ENCODE measurements at places on chromosomes 11 and 22.

DNA sequence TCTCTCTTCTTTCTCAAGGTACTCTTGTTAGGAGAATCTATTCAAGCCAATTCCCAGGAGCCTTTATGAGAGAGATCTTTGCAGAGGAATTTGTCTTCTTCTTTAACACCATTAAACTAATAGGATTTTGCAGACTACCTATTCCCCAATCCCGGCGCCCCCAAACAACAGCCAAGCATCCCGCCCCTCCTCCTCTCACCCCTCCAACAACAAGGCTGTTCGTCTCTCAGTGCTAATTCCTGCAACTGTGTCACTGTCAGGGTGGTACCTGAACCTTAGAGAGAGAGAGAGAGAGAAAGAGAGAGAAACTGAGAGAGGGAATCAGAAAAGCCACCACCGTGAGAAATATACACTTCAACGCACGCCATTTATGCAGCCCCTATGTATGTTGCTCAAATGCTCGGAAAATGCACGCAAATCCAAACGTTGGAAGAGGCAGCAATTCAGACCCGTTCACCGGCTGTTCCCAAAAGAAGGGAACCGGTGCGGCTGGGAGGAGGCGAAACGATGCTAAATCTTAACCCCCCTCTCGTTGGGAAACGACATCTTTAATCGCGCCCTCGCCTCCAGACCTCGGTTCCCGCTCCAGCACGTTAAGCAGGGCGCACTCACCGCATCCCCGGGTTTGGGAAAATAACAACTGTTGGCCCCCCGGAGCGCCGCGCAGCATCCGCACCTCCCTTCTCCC is 961 bp downstream of the KCNA4 start:
- no peak for DNase-seq

DNA sequence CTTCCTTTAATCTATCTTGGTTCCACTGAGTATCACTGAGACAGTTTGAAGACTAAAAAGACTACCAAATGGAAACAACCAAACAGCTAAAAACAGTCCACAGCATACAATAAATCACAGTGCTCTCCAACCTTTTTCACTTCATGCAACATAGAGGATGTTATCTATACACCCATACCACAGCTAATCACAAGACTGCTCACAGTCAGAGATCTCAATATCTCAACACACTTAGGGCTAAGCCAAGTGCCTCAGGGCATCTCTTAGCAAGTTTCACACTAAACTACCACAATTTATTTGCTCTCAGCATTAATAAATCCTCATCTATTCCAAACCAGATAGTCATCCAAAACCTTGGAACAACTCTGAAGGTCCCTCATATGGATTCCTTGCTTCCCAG is 129.4 kb downstream of the SBF2 start:
- DNase-seq = no peak

GRCh38 chr11:58926695-58927094 is 12.6 kb upstream of the GLYATL1 start:
- no peak for DNase-seq

- no peak for DNase-seq
These were observed 457.2 kb upstream of the CADM1 start for GRCh38 chr11:115961159-115962003.

DNA sequence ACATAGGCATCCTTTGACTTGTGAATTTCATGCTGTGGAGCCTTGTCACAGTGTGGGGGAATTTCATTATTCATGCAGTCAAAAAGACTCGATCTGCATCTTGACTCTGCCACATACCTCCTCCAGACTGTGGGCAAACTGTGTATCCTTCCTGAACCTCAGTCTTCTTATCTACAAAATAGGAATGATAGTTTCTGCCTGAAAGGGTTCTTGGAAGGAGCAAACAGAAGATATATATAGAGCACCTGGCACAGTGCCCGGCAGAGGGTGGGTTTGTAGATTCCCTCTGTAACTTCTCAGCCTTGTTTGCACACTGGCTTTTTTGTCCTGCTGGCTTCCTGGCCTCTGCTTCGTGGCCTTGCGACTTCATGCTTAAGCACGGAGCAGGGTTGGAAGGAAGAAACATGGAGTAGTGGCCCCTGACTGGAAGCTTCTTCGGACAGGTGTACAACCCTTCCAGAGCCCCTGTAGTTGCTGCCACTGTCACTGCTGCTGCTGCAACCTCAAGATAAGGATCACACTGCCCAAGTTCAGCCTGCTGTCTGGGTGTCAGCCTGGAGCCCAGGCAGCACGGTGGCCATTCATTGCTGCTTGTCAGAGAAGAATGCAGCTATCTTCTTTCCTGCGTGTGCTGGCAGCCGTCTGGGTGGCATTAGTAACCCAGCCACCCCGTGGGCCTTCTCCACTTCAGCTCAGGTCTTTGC is 106.4 kb downstream of the MICAL2 start:
- no peak for DNase-seq

DNA sequence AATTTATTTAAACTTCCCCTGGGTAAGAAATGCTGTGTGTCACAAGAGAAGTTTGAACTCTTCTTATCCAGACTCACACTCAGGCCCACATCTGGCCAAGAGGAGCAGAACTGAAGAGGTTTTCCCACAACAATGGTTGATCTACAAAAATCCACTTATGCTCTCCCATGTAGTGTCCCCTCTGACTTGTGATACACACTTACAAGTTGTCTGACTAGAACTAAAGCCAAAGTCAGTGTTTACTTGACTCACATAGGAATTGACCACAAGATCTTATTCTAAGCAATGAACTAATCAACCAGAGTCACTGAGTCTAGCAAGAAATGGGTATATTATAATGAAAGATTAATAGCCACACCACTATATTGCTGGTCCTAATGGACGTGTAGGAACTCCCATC is 133.0 kb downstream of the ATG16L2 start:
- no peak for DNase-seq

GRCh38 chr11:114116800-114117199 is 57.3 kb downstream of the ZBTB16 start:
- DNase-seq = no peak

GRCh38 chr11:110337570-110338193 is 41.3 kb upstream of the RDX start:
- no peak for DNase-seq

DNA sequence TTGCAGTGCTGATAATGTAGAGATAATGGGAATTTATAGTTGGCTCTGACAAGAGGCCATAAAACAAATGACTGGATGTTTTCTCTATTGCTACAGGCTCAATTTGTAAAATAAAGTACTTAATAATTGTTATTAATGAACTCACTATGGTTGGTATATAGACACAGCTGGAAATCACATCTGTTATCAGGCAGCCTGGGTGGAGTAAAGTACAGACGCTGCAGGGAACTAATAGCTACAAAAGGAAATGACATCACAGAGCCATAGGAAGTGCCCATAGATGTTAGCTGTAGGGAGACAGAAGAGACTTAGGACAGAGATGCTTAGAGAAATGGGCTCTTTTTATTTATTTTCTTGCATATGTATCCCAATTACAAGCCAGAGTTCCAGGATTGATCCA is 81.0 kb upstream of the SNX19 start:
- no peak for DNase-seq

DNA sequence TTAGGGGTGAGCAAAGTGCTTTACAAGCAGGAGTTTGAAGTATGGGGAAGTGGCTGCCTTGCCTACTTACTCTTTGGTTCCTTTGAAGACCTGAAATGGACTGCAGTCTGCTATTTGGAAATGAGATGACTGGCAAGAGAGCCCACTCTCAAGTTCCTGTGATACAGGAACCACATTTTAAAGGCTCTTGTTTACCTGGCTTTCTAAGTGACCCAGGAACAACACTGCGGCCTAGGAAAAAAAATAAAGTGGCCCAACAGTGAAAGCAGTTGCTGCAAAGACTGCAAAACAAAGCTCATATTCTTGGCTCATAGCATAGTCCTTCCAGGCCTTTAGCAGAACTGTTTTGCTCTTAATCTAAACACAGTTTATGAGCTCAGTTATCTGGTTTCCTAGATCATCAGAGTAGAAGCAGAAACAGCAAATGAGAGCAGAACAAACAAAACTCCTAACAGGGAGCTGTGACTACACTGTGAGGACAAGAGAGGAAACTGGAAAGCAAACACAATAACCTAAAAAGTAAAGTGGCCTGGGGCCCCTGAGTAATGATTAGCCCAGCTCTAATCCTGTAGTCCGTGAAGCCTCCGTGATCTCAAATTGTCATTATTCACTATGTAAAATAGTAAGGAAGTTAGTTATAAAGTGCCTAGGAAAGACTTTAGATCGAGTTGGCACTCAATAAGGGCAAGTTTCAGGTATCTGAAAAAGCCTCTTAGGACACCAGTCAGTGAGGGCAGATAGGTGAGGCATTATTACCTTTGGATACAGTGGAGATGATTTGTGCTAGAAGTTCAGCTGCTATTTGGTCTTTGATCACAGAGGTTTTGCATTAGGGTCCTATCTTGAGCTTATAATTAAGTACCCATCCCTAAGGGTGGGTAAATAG is 11.5 kb downstream of the CCDC117 start:
- DNase-seq = no peak

DNA sequence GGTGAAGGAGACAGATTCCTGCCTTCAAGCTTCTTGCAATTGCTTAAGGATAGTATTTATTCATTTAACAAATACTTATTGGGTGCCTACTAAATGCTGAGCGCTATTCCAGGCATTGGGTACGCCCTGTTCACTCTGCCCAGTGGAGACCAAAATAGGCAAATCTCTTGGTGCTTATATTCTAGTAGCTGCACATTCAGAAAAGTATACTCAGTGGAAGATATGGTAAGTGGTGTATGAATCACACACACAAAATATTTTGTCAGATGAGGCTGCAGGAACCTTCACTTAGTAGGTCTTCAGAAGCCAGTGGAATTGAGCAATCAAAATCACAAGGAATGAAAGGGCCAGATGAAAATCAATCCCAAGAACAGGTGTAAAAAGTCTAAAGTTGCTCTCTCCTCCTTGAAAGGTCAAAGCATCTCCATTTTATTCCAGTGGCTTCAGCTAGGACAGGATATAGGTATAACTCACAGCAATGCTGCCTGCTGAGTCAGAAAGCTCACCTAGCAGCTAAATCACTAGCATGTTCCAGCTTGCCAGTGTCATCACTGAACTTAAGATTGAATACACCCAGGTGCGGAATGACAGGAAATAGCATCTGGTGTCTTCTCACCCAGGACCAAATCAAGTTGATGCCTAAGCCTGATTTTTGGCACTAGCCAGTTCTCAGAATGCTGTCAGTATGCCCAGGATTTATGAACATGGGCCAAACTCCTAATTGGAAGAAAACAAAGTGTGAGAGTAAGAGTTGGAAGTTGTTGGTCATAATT is 83.9 kb downstream of the AMOTL1 start:
- no peak for DNase-seq

GRCh38 chr11:118628432-118628831 is 21.0 kb downstream of the PHLDB1 start:
- DNase-seq = no peak

- DNase-seq = peak; percentile 74
These were observed at the start of gene FAM111A for GRCh38 chr11:59142530-59143507. Gene FAM111A, plus strand, starts transcription at chr11:59142856. Its CDS starts 6,017 bp downstream, at chr11:59148873.

DNA sequence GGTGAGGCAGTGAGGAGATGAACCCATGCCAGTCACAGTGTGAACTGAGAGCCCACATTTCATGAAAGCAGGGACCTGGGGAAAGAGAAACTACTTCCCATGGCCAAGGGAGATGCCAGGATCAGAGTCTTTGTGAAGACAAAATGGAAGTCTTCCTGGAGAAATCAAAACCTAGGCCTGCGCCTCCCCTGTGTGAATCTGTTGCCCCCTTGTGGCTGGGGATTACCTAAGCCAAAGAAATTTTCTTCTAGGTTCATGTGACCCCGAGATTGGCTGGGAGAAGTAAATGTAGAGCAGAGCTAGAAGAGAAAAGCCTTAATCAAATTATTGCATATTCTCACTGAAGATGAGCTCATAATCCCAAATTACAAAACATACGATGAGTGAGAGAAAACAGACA is 1075.3 kb downstream of the TBC1D22A start:
- no peak for DNase-seq

- no peak for DNase-seq
These were observed 10.0 kb downstream of the MEI1 start for GRCh38 chr22:41709341-41709740.

- DNase-seq = no peak
These were observed 104.5 kb upstream of the GRAMD1B start for GRCh38 chr11:123325533-123325932.

- DNase-seq = no peak
These were observed 18.2 kb upstream of the ARRB1 start for GRCh38 chr11:75369560-75370255.

DNA sequence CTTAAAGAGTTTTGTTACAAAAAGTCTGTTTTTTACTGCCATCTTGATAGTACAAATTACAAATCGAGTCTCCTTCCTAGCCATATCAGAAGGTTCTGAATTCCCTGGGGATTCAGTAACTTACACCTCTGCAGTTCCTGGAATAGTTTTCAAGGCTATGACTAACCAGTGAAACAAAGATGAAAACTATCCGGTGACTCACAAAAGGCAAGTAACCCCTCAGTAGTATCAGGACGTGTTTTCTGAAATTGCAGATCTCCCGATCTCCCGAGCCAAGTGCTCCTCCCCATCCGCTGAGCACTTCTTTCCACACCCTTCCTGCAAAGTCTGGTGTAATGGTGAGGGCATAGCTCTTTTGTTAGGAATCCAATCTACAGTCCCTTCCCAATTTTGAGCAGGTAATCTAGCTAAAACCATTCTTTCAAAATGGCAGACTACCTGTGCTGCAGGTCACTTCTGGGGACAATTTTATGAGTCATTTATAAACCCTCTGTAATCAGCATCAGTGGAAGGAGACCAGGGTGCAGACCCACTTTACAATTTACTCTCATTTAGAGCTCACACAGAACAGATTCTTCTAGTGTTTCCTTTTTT is 7.7 kb downstream of the E2F8 start:
- no peak for DNase-seq

- no peak for DNase-seq
These were observed 38.6 kb upstream of the RPS13 start for GRCh38 chr11:17116117-17116516.

GRCh38 chr11:19656140-19656541 is 56.5 kb upstream of the NAV2 start:
- DNase-seq = no peak

DNA sequence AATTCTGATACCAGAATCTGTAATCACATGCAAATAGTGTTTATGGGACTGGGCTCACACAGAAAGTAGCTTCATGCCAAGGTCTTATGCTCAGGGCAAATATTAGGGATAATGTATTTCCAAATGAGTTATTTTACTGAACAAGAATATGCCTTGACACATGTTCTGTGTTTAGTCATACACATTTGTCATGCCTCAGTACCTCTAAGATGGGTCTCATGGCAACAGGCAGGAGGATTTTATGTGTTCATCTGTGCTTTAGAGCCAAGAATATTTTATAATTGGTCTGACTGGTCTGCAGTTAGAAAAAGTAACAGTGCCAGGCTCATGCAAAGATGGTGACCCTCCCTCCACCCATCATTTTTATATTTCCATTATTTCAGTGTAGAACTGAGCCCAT is 49.1 kb downstream of the JAM3 start:
- DNase-seq = no peak

DNA sequence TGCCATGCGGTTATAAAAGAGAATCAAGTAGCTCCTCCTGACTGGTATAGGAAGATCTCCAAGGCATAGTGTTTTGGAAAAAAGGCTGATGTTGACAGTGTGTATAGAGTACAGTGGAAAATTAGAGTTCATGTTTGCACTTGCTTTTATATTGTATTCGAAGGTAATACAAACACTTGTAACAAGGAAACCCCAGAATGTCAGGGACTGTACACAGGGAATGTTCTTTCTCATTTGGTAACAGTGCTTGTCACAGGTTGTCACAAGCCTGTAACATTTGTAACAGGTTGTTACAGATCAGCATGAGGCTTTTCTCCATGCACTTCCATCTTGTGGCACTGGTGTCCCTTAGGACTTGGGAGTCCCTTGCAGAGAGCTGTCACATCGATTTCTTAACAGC is 64.0 kb downstream of the GRK3 start:
- DNase-seq = no peak

- DNase-seq = no peak
These were observed 182.8 kb downstream of the C11orf87 start for GRCh38 chr11:109604481-109605400.

All from activated CD4-positive, alpha-beta T cell treated with anti-CD3 and anti-CD28 coated beads for 24 hours (primary cell).